Posterior cingulate gyrus (tissue), 11 donors: ENCODE measurements at places on chromosomes 6 and 20.
A peak's percentile ranks its signal among the peaks of the same experiment; 100 is the strongest.

GRCh38 chr20:9835302-9835701 is 3.6 kb downstream of the PAK5 start:
- DNase-seq = no peak

GRCh38 chr6:7166410-7167293 is 58.9 kb downstream of the RREB1 start:
- no peak for DNase-seq

DNA sequence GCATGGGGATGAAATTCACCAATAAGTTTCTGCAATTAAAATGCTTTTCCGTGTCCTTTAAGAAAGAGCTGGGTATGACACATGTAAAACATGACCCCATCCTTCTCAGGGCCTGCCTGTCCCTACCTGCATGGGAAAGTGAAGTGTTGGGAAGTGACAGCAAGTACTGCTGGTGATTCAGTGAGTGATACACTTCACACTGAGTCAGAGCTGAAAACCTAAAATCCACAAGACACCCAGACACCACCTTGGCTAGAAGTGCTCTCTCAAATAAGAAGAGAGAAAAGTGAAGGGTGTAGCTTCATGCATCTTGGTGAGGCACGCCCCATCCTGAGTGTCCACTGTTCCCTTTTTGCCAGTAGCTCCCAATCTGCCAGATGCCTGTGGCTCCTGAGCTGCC is 3.3 kb downstream of the RAB22A start:
- no peak for DNase-seq

DNA sequence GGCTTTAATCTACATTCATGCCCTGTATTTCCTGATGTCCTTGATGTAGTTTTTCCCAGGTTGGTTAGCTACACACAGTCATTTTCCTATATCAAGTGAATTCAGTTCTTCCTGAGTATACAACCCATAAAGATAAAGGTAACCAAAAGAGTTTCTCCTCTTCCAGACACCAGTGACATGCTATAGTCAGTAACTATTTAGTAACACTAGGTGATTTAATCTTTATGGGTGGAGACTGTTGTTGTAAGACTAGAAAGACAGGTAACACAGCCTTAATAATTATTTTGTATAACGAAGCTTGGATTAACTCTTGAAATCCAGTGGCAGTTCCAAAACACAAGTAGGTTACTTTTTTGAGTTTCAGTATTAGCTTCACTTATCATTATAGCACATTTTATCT is 17.6 kb downstream of the MCUR1 start:
- DNase-seq = no peak

DNA sequence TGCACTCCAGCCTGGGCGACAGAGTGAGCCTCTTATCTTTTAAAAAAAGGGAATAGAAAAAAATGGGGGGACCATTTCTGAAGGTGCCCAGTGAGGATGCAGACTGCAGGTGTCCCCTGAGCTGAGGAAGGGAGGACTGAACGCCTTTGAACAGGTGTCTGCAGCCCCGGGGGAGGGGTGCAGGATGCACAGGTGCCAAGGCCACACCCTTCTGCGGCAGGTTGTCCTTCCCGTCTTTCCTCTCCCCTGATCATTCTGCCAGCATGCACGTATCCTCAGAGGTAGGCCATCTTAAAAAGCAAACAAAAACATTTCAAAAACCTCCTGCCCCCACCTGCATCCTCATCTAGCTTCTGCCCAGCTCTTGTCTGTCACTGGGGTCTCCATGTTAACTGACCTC is 101.3 kb downstream of the MTHFD1L start:
- DNase-seq = no peak

DNA sequence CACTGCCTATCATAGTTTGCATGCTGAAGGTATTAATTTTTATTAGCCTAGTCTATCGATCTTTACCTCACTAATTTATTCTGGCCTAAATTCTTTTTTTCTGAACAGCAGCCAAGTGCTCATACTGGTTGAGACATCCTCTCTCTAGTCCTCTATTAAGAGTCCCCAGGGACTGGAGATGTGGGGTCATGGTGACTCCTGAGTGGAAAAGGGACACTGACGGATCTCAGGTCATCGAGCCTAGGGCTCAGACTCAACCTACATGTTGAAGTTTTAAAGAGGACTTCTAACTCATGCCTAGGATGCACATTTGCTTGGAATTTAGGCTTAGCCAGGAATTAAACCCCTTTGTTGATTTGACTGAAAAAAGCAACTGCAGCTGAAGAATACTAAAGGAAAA is 378.1 kb downstream of the BTBD9 start:
- no peak for DNase-seq

- no peak for DNase-seq
These were observed 160.5 kb downstream of the THBS2 start for GRCh38 chr6:169093066-169093723.

- DNase-seq = no peak
These were observed 174.9 kb downstream of the CD109 start for GRCh38 chr6:73870907-73871306.

- DNase-seq = no peak
These were observed 3.2 kb downstream of the FOXC1 start for GRCh38 chr6:1612974-1613306.

GRCh38 chr6:113627480-113627879 is 229.7 kb upstream of the MARCKS start:
- DNase-seq = no peak

GRCh38 chr6:36928547-36928918 is 26.0 kb upstream of the PI16 start:
- no peak for DNase-seq

DNA sequence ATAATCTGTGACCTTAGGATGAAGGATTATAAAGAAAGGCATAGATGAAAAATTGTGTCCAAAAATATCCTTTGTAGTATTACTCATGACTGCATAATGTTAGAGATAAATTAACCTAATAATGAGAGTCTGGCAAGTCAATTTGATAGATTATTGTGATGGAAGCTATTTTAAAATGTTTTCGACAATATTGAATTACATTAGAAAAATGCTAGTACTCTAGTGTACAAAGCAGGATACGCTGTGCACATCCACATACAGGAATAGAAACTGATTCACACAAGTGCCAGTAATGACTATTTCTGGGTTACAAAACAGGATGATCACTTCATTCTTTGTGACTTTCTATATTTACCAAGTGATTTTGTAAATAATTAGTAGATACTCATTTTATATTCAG is 3.3 kb downstream of the SLC17A2 start:
- DNase-seq = no peak

DNA sequence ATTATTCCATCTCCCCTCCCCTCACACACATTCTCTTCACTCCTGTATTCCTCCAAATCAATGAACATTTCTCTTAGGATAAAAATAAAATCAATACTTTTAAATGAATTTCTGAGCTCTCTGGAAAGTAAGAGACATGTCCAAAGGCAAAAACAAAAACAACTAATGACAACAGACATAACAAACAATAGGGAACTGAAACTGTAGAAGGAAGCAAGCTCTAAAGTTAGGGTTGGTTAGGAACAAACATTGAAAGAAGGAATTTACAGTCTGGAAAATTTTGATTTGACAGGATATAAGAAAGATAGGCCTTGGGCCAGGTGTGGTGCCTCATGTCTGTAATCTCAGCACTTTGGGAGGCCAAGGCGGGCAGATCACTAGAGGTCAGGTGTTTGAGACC is 17.5 kb upstream of the MYCT1 start:
- no peak for DNase-seq

DNA sequence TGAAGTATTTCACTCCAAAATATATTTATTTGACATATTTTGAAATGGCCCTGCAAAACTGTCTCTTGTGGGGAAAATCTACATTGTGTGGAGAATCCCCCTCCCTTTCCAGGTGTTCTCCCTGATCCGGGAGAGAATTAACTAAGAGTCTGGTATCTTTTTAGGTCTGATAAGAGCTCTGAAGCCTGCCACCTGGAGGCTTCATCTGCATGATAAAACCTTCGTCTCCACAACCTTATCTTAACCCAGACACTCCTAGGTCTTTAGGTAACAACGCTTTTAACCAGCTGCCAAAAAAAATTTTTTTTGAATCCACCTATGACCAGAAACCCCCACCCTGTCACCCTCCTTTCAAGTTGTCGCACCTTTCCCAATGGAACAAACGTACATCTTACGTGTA is 43.0 kb downstream of the FAM184A start:
- DNase-seq = no peak

DNA sequence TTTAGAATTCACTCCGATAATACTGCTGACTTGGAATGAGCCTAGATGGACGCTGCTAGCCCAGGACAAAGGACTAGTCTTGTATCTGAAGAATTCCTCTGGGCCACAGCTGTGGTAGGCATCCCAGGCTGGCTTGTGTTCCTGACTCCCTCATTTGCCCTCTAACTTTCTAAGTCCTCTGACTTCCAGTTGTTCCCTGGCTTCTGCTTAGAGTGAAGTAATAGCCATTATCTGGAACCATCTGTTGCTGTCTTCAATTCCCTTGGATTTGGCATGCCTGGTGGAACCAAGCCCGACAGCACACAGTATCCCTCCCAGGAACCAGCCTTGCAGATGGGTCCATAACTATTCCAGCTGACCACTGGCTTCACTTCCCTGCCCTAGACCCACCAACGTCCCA is 376.0 kb downstream of the SYNE1 start:
- DNase-seq = no peak

DNA sequence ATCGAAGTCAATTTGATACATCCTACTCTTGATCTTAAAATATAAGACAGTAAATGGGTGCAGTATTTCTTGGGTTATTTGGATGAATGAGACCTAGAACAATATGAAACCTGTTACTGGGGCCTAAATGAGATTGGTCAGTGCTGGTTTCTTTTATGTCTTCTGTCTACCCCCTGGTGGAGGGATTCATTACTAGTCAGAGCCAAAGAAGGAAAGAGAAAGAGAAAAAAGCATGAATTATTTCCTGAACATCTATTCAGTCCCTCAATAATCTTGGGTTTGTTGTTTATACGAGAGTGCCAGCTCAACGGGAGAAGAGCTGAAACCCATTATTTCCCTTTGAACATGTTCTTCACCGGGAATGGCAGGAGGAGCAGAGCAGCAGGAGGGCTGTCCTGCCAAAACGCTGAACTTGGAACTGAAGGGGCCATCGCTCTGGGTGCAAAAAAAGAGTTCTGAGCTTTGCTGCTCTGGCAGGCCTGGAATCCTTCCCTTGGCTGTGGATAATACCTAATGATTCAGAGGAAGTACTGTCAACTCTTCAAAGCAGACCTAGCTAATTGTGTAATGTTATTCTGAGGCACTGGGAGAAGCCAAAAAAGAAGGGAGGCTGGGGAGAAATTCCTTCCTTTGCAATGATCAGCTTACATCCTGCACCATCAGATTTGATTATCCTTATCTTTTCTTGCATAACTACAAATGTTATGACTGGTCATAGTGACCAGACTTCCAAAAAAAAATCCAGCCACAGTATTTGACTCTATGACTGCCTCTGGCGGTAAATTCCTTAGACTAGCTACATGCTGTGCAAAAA is 72.0 kb downstream of the BLOC1S5 start:
- DNase-seq = no peak

DNA sequence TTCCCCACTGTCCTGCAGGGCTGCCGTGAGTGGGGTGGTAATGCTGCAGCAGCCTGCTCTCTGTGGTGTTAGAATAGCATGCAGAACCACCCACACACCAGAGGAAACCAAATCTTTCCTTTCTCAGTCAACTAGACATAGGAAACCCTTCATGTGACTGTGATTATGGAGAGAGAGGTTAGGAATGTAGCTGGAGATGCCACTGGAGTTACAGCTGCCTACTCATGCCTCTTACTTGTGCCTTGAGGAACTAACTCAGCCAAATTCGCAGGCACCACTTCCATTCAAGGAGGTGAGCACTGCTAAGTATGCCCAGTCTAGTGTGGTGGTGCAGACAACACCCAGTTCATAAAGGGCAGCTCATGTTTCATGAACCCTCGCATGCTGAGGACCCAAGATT is 27.4 kb downstream of the MUC22 start:
- DNase-seq = no peak

DNA sequence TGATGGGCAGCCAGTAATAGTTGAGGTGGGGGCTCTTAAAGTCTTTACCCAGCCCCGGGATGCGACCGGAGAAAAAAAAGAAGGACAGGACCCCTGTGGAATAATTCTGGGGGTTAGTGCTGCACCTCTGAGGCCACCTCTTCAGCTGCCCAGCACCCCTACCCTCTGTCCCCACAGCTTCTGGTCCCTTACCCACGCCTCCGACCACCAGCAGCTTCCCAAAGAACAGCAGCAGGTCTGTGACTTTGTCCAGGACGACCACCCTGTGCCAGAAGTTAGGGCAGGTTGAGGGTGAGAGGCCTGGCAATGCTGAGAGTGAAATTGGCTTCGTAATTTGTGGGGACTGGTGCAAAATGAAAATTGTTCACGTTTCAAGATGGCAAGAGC is 2.2 kb upstream of the NEU1 start:
- DNase-seq = no peak

- DNase-seq = no peak
These were observed 30.8 kb upstream of the HMGA1 start for GRCh38 chr6:34205916-34206315.

- no peak for DNase-seq
These were observed 109.0 kb downstream of the TFAP2A start for GRCh38 chr6:10305790-10306415.

GRCh38 chr6:89970609-89971337 is 76.5 kb downstream of the GJA10 start:
- peak; percentile 42 for DNase-seq

GRCh38 chr20:44651684-44652423 is at the start of gene ADA:
ADA (minus strand) TSS chr20:44651699; CDS start chr20:44651607, 92 bp downstream.
- DNase-seq = peak; percentile 73

DNA sequence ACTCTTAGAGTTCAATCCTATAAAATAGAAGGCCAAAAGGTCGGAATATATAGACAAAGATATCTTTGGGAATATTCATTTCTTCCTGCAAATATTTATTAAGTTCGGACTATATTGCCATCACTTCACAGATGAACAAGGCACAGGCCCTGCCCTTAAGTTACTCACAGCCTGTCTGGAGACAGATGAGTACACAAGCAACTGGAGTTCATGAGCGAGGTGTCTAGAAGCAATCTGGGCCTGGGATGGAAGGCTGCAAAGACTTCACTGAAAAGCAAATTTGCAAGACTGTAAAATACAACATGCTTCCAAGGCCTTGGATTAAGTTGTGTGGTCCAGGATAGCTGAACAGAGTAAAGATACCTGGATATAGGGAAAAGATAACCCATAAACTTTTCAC is 56.7 kb upstream of the CEP85L start:
- no peak for DNase-seq

- no peak for DNase-seq
These were observed 19.7 kb downstream of the NRSN1 start for GRCh38 chr6:24145690-24146131.

- no peak for DNase-seq
These were observed 23.1 kb upstream of the ZMYND8 start for GRCh38 chr20:47379433-47380150.

GRCh38 chr6:135162678-135163439 is 18.2 kb upstream of the MYB start:
- DNase-seq = no peak
